Liver (tissue), 10 donors: ENCODE measurements at places on chromosomes 6 and 20.

GRCh38 chr6:158313989-158314388 is 1.7 kb downstream of the TULP4 start:
- DNase-seq = no peak

DNA sequence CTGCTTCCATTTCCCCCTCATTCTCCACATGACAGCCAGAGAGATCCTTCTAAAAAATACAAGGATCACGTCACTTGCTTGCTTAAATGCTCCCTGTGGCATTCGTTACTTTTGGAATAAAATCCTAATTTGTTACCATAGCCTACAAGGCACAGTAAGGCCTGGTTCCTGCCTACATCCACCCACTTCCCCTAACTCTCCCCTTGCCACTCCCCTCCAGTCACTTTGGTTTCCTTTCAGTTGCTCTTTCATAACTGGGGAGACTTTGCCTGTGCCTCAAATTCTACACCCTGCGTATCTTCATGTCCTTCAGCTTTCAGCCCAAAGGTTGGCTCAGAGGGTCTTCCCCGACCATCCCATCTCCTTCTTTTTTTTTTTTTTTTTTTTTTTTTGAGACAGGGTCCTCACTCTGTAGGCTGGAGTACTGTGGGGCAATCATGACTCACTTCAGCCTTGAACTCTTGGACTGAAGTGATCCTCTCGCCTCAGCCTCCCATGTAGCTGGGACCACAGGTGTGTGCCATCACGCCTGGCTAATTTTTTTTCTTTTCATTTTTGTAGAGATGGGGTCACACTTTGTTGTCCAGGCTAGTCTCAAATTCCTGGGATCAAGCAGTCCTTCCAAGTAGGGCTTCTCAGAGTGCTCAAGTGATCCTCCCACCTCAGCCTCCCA is 12.5 kb downstream of the ID1 start:
- no peak for DNase-seq

DNA sequence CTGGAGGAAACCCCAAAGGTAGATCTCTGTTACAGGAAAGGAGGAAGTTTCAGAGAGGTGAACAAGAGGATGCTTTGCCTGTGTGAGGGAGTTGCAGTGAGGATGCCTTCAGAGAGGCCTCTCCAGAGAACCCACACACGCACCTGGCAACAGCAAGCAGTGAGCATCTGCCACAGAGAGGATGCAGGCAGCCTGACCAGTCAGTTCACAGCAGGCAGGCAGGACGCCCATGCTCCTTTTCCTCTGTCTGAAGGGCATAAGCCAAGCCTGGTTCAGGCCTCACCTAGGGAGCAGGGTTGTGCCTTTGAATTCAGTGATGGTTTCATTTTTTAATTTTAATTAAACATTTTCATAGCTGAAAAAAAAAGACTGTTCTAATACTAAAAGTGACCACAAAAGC is 346.0 kb upstream of the MARCKS start:
- DNase-seq = no peak

DNA sequence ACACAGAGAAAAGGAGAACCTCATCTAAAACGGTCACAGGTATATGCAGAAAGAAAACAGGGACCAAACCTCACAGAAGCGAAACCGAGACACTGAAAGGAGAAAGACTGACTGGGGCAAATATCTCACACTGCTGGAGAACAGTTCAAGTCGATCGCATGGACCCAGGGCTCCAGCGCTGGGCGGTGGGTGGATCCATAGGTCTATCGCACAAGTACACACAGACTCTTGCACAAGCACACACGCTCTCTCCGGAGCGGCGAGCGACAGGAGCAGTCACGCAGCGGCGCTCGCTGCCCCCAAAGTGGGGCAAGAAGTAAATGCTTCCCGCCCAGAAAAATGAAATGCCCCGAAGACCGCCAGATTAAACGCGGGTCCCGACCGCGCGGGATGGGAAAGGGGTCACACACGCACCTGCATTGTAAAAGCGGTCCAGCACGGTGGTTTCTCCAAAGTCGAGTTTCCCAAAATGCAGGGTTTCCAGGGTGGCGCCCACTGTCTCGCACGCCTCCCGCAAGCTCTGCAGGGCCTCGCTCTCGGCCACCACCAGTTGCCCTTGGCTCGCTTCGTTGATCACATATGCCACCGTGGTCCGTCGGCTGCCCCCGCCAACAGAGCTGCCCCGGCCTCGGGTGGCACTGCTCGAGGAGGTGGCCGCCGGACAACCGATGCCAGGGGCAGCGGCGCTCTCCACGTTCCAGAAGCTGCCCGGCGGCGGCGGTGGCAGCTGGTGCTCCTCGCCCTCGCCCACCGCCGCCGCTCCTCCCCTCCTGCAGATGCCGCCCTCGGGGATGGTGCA is 782 bp downstream of the MAP3K5 start:
- DNase-seq = peak; percentile 73

- DNase-seq = no peak
These were observed 78.7 kb downstream of the TMEM170B start for GRCh38 chr6:11616200-11616611.

GRCh38 chr6:14462135-14462534 is 344.6 kb downstream of the CD83 start:
- DNase-seq = no peak

GRCh38 chr6:71642120-71642519 is 244.2 kb upstream of the RIMS1 start:
- no peak for DNase-seq

DNA sequence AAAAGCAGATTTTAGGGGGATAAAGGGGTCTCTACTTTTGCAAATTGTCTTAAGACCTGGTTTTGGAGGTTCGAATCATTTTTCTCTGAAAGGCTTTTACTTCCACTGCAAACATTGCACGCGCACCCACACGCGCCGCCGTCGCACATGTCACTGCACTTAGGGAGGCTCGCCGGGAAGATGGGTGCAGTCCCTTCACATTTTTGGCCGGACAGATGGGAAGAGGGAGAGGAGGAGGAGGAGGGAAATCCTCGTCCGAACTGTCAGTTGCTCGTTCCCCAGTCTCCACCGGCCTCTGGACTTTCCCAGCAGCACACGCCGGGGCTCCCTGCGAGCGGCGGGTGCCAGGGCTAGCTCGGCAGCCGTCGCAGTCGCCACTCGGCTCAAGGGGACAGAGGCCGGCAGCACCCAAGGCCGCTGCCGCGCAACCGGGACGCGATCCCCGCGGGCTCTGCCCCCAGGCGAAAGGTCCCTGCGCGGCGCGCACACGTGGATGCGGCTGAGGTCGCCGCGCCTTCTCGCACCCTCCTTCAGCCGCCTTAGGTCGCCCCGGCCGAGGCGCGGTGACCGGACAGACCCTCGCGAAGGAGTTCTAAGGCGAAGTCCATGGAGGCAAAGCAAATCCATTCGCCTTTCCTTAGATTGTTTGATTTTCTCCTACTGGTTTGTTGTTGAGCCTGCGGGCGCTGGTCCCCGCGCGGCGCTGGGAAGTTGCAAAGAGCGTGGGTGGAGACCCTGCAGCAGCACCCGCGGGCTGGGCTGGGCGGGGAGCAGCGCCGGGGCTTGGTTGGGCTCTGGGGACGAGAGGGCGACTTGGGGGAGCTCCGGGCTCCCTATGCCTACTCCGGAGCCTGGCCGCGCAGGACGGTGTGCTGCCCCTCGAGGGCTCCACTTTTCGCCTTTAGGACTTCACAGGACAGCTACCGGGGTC is 1.2 kb downstream of the MYB start:
- DNase-seq = peak; percentile 51

DNA sequence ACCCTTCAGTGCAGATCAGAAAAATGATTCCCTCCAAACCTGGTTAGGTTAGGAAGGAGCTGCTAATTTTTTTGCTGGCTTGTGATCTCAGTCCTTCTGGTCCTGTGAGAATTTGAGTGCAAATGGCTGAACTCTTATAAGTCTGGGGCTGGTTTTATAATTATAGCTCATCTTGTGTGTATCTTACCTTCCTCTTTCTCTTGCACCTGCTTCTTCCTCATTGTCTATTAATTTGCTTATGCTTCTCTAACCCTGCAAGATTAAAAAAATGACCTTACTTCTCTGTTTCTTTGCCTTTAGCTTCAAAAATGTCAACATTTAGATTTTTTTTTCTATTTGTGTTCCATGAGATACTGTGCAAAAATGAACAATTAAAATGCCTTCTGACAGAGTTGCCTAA is 576.2 kb downstream of the DHX35 start:
- DNase-seq = no peak

GRCh38 chr20:44856856-44857448 is 28.6 kb upstream of the YWHAB start:
- no peak for DNase-seq

GRCh38 chr20:1631309-1632151 is 11.7 kb upstream of the SIRPB1 start:
- no peak for DNase-seq

DNA sequence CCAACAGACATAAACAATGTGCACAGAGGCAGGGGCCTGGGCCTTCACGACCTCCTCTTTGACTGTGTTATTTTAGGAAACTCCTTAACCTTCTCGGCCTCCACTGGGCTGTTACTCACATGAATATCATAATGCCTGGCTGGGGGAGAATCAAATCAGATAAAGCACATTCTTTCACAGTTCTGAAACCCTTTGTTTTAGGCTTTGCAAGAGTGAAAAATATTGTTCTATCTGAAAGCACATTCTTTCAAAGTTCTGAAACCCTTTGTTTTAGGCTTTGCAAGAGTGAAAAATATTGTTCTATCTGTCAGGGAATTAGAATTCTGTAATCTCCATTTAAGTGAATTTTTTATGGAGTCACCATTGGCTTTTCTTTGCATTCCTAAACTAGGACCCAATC is 50.7 kb upstream of the SYNDIG1 start:
- no peak for DNase-seq

DNA sequence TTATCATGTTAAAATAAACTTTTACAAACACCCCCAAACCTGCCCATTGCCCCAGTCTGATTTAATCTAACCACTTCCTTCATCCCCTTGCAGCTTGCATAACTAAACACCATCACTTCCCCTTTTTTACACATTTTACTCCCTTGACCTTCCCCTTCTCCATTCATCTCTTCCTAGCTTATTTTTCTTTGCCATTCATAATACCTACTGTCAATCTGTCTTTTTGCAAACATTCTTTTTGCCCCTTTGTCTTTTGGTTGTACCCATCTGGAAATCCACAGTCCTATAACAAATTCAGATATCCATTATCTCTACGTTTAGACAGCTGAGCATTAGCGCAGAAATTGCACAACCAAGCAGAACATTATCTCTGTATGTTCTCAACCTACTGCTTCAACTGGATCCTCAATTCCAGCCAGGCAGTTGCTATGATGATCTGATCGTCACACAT is 51.2 kb downstream of the C6orf52 start:
- DNase-seq = no peak

GRCh38 chr6:2989332-2990247 is 10.1 kb upstream of the NQO2 start:
- peak; percentile 82 for DNase-seq

GRCh38 chr20:9439806-9440205 is 74.6 kb upstream of the LAMP5 start:
- no peak for DNase-seq

- no peak for DNase-seq
These were observed 21.0 kb downstream of the PNLDC1 start for GRCh38 chr6:159821122-159821521.

DNA sequence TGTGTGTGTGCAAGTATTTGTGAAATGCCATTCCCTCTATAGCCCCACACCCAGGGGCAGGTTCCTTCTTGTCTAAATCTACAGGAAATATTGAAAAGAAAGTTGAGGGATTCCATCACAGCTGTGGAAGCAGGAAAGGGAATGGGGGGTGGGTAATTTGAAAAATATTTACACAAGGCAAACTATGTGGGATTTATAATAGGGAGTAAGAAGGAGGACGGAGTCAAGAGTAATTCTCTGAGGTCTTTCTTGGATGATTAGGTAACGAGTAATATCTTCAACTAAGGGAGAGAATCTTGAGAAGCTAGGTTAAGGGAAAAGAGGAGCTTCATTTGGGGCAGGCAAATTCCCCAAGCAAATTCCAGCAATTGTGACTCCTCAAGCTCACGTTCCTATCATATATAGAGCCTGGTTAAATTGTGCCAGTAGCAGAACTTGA is 113.5 kb upstream of the SGK1 start:
- no peak for DNase-seq

DNA sequence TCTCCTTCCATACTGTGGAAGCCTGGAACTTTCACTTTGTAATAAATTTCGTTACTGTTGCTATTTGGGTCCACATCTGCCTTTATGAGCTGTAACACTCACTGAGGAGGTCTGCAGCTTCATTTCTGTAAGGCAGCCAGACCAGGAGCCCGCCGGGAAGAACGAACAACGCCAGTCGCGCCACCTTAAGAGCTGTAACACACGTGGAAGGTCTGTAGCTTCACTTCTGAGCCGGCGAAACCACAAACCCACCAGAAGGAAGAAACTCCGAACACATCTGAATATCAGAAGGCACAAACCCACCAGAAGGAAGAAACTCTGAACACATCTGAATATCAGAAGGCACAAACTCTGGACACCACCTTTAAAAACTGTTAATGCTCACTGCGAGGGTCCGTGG is 589.9 kb upstream of the SLC35B3 start:
- DNase-seq = no peak

GRCh38 chr6:160261991-160262680 is 3.5 kb upstream of the SLC22A2 start:
- peak; percentile 53 for DNase-seq

DNA sequence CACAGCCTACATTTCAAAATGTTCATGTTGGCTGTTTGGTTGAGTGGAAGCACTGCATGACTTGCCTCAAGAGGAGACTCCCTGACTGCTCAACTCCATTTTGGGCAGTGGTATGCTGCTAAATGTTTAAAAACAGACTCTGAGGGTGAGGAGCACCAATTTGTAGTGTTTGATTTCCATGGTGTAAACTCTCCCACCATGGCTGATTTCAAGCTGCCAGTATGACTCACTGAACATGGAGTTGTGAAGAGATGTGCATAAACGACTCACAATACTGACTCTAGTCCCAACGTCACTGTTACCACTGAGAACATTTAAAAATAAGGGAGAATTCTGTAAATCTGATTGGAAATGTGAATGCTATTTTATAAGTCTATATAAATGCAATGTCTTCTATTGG is 70.4 kb downstream of the BACH2 start:
- DNase-seq = no peak

DNA sequence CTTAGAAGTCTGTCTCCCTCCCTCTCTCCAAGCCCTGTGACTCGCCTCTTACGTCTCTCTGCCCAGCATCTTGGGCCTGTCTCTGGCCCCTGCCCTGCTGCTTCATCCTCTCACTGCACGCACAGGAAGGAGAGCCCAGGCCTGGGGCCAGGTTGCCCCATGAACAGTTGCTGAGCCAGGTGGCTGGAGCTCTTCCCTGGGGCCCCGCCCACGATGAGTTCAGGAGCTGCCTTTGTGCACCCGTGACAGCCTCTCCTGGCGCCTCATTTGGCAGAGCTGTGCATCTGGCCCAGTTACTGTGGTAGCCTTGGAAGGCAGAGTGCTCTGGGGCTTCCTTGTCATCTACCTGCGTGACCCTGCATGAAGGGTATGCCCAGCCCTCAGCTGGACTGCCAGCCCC is 44.5 kb downstream of the SLC52A3 start:
- no peak for DNase-seq

DNA sequence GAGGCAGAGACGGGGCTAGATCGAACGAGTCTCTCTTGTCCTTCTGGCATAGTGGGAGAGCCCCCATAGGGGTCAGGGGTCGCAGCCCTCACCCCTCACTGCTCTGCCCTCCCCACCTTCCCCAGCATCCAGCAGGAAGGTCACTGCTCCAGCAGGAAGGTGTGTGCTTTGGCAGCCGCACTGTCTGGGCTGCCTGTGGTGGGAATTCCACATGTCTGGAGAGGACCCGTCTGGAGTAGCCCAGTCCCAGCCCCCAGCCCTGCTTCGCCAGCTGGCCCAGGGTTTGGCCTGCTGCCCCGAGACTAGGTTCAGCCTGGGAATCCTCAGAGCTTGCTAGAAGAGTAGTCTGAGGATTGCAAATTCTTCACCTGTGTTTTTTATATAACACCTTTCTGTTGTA is 2.5 kb upstream of the R3HDML start:
- no peak for DNase-seq
